ENCODE measurements at places on chromosomes 13 and 19.

DNA sequence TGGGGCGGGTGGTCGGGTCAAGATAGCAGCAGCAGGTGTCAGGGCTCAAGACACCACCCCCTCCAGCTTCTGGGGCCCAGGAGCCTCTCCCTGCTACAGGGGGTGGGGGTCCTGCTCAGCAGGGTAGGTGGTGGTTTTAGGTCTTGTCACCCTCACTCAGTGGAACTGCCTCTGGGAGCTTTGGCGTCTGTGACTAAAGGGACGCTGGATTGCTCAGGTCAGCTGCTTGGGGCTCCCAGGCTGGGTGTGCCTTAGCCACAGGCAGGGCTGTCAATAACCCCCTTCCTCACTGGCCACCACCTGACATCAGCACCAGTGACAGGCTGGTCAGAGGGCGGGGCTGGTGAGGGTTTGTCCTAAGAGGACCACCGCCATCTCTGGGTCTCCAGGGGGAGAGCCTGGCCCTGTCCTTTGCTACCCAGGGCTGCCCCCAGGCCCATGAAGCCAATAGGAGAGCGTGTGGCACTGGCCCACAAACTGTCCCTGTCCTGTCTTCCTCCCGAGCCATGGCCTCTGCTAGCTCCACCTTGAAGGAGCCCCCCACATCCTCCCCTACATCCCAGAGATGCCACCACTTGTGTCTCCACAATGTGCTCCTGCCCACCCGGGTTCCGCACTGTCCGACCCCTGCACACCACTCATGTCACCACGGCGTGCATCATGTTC, 36.4 kb downstream of the MAU2 start:
- DNase-seq = no peak

GRCh38 chr19:7254590-7254989, 39.6 kb downstream of the INSR start:
- no peak for DNase-seq

- DNase-seq = peak; percentile 70
These were observed 21.5 kb downstream of the NFIX start for GRCh38 chr19:13016628-13017305.

DNA sequence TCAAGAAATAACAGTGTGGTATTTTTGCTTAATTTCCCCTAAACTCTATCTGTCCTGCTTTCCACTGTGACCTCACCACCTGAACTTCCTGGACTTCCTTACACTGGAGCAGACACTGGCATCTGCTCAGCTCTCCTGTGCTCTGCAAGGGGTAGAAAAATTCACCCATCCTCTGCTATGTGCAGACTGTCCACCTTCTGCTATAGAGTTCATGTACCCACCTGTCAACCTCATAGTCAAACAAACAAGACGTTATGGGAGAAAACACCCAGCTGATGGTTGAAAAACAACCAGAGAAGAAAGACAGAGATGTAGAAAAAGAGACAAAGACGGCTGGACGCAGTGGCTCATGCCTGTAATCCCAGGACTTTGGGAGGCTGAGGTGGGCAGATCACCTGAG, 12.2 kb downstream of the LAIR1 start:
- DNase-seq = no peak

DNA sequence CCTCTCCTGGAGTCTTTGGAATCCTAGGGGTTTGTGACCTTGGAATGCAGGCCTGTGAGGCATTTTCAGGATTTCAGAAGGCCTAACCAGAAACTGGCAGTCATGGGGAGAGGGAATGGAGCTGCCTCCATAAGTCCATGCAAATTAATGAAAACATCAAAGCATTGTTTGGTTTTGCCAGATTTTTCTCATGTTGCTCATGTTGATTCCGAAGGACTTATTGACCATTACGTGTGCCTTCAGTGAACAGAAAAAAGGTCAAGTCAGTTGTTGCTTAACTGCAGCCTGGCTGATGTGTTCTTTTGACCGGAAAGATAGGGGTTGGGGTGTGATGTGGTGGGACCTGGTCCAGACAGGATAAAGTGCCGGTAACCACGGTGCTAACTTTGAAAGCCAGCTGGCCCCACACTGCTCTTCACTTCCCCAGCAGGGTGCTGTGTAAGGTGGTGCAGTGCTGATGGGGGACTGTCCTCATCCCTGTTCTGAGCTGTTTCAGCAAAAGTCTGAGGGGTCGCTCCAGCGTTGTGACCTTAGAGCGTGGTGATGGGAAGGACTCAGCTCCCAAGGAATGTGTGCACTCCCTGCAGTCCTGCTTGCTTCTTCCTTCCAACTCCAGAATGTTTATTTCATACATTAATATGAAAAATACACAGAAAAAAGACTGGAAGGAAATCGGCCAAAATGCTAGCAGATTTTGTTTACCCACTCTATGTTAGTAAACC, 3.5 kb downstream of the RNF113B start:
- DNase-seq = peak; percentile 10

DNA sequence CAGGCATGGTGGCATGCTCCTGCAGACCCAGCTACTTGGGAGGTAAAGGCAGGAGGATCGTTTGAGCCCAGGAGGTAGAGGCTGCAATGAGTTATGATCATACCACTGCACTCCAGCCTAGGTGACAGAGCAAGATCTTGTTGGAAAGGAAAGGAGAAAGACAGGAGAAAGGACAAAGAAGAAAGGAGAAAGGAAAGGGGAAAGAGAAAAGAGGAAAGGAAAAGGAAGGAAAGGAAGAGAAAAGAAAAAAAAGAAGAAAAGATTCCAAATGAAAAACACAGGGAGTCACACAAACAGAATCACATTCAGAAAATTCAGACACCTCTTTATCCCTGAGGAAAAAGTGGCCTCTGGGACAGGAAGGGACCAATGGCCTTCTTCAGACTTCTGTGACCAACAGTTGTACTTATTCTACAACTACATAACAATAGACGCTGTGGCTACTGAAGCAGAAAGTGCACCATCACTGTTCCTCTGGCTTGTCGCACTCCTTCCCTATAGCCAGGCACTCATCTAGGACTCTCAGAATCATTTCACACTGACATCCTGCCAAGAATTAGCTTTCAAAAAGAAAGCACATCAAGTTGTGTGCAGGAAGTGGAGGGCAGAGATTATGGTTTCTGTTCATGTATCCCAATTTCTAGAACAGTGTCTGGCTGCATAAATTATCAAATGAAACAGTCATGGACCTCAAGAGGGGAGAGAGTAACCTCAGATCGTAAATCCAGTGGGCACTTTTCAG, 5.9 kb downstream of the MTMR6 start:
- DNase-seq = no peak

- no peak for DNase-seq
These were observed 74.2 kb downstream of the RASA3 start for GRCh38 chr13:114058051-114058867.

DNA sequence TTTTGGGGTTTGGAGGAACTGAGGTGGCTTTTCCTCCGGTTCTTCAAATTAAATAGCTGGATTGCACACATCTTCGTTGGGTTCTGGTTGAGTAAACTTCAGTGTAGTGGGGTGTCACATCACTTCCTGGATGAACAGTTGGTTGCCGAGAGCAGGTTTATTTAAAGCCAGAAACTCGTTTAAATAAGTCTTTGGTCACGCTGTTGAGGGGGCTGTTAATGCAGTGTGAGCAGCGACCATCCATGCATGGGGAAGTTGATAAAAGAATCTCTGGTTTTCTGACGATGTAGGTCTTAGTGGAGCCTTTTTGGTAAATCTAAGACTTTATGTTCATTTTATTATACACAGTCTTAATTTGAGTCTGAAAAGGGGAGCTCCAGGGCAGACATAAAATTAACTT, 351.2 kb upstream of the ARGLU1 start:
- no peak for DNase-seq

- no peak for DNase-seq
These were observed 370.7 kb downstream of the COG6 start for GRCh38 chr13:40026174-40026585.

- DNase-seq = no peak
These were observed 211.9 kb downstream of the NALCN start for GRCh38 chr13:101204270-101205020.

DNA sequence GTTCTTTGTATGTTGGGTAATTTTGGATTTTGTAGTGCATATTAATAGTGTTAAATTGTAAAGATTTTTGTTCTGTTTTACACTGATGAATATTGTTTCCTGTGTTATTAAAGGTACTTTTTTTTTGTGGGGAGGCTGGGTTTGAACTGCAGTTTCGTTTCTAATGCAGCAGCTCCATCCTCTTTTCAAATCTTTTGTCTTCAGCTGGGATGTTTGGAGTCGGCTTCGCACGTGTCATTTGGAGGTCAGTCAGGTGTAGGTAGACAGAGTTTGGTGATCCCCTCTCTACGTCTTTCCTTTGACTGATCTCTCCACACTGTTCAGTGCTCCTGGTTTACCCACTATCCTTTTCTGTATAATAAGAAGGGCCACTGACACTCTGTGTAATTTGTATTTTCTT, 30.3 kb downstream of the TDRD3 start:
- no peak for DNase-seq

DNA sequence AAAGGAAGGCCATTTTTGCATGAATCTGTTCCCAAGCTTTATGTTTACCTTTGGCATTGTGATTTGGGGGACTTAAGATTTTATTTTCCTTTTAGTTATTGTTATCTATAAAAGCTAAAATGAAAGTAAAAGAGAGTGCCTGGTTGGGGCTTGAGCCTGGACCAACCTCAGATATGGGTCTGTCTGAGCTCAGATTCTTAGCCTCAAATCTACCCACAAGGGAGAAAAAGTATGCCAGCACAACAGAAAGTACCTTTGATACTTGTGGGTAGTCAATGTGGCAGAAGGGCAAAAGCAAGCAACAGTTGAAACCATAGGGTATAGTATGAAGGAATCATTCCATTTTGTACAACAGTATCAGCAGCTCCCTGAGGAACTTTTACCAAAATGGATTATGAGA, 26.6 kb upstream of the KBTBD6 start:
- DNase-seq = no peak

- no peak for DNase-seq
These were observed 5.3 kb downstream of the ATP11A start for GRCh38 chr13:112695121-112695520.

DNA sequence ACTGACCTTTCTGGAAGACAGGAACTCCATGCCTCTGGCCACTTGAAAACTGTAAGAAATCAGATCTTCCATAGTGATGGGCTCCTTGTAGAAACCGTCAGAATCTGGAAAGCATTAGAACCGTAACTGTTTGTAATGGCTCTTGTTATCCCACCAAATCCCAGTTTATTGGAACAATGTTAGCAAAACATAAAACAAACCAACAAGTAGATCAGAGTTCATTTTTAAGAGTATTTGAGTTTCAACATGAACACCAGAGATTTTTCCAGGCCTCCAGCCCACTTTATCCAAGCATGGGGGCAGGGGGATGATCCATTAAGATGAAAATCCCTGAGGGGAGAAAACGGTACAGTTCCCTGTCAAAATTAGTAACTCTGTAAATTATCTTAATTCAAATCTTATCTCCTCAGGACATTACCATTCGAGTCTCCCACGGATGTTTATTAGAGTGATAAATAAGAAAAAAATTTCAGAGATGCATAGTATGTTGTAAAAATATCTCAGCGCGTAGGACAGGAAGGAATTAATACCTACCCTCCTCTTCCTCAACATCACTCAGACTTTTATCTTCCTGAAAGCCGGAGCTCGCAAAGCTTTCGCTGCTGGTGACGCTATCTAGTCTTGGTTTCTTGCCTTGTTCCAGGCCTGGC, 172.5 kb downstream of the FLT1 start:
- DNase-seq = no peak

DNA sequence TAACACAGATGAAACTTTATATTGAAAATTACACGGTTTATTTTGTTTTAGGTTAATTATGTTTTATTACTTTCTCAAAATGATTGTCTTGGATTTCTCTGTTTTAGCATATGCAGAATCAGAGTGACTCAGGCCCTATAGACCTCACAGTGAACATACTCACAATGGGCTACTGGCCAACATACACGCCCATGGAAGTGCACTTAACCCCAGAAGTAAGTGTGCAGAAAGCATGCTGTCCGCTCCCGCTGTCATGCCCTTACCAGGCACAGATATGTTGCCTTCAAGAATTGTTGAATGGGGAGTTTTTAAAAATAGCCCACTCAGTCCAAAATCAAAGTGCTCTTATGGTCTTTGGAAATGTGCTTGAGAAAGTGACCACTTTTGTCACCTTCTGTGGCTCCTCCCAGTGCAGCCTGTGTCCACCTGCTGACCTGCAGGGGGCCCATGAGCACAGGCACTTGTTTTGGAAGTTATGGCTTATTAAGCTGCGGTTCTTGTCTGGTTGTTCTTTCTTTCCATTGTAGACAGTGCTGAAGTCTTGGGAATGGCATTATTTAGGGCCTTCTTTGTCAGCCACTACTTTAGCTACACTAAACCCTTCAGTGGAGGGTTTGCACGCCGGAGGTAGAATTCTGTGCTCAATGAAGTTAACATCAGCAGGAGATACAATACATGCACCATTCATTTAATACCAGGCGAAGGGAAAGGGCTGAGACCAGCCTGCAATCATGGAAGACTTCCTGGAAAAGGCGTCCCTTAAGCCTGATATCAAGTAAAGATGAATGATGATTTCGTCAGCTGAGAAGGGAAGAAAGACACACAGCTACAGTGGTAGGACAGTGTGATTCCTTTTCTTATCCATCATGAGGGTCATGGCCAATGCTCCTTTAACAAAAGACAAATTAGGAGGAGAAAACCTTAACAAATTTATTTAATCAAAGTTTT, 36.7 kb downstream of the CUL4A start:
- no peak for DNase-seq

DNA sequence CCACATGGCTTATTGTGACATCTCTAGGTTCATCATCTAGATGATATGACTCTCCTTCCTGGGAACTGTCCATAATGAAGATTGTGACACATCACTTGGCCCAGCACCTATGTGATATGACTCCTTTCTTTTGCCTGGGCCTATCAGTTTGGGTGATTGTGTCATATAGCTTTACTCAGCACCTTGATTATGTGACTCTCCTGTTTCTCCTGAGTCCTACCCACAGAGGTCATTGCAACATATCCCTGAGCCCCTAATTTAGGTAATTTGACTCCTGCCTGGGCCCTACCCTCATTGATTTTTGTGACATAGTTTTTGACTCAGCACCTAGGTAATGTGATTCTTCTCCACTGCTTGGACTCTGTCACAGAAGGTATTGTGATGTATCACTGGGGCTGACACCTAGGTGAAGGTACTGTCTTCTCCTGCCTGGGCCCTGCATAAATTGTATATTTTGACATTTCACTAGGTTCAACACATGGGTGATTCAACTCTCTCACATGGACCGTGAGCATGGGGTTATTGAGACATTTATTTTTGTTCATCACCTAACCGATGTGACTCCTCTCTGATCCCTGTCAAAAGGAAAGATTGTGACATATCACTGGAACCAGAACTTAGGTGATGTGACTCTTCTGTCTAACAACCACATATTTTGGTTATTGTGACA, 26.2 kb upstream of the ZNF254 start:
- no peak for DNase-seq

- DNase-seq = no peak
These were observed 9.6 kb upstream of the ZNRF4 start for GRCh38 chr19:5445561-5446055.

- DNase-seq = no peak
These were observed 37.1 kb downstream of the LACC1 start for GRCh38 chr13:43916828-43917227.

GRCh38 chr13:19957320-19958154, 990 bp upstream of the ZMYM2 start:
- peak; percentile 76 for DNase-seq

- no peak for DNase-seq
These were observed 11.4 kb downstream of the NDUFA11 start for GRCh38 chr19:5891938-5892771.

Measured in globus pallidus (tissue), 1 donor.